ENCODE measurements at places on chromosomes 5 and 9. TPM values are rescaled to one million over a fixed set of nuclear protein-coding genes. Genes with fewer than 3 reads are reported as not detected.
A peak's percentile ranks its signal among the peaks of the same experiment; 100 is the strongest.

The ARL14EPL gene
- not detected for total RNA-seq

The HNRNPK gene
- total RNA-seq, result 533 TPM

The C7 gene
- not detected for total RNA-seq

The LRRC19 gene
- not detected for total RNA-seq

The LRRC70 gene
- 0.14 TPM for total RNA-seq

The FIBCD1 gene
- total RNA-seq, result 8.0 TPM

DNA sequence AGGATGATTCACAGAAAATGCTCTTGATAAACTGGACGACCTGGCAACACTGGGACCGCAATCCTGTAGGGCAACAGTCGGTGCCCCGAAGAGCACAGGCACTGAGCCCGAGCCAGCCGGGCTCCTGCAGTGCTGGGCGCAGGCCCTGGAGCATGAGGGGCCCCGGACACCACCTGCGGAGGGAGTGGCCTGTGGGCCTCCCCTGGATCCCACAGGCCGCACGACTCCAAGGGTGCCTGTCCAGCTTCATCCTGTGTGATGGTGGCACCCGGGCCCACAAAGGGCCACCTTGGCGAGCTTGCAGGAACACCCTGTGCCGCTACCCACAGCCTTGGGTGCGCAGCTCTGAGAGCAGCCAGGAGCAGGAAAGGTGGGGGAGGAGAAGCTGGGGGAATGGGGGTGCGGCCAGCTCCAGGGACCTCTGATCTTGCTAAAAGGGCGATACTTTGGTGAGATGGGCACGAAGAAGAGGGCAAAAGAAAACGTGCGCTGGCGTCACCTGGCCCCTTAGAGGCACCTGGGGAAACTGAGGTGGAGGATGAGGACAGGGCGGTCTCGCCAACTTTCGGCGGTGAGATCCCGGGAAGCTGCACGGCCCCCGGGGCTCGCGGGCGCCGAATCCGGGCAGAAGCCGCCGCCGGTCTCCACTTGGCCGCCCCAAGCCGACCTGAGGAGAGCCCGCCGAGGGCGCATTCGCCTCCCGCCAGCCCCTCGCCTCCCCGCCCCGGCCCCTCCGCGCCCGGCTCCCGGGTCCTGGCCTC lies 722 bp downstream of the TBC1D9B start:
- no peak for DNase-seq

DNA sequence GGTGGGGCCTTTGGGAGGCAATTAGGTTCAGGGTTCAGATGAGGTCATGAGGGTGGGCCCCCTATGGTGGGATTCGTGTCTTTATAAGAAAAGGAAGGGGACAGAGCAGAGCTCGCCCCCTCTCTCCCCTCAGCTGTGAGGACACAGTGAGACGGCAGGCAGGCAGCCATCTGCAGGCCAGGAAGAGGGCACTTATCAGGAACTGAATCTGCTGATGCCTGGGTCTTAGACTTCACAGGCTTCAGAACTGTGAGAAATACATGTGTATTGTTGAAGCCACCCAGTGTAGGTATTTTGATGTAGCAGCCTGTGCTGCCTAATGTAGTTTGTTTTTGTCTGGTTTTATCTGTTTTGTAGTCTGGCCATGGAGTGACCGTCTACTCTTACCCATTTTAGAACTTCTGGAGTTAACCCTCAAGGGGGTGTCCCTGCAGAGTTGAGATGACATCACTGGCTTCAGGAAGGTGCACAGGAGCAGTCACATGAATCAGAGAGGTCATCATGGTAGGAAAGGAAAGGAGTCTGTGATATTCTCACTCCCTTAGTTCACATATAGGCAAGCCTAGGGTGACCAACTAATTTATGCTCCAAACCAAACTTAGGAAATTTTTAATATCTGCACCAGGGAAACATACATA lies 71.0 kb downstream of the LRRC70 start:
- no peak for DNase-seq

DNA sequence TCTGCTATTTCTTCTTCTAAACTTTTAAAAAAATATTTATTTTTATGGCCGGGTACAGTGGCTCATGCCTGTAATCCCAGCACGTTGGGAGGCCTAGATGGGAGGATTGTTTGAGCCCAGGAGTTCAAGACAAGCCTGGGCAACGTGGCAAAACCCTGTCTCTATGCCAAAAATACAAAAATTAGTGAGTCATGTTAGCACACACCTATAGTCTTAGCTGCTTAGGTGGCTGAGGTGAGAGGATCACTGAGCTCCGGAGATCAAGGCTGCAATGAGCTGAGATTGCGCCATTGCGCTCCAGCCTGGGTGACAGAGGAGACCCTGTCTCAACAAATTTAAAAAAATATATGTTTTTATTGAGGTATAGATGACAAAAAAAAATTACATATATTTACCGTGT lies 5.6 kb downstream of the AP3S1 start:
- DNase-seq, result no peak

DNA sequence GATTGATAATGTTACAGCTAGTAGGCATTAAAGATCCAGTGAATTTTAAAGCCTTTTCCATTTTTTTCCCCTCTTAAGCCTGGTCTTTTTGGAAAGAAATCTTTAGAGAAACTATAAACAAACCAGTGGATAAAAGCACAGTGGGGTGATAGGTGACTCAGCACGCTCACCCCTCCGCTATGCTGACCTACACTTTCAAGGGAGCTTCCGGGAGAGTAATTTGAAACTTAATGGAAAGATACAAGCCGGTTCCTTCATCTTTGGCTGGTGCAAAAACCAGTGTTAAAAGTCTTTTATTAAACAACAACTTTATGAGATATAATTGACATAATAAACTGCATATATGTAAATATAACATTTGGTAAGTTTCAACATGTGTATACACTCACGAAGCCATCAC lies 27.0 kb upstream of the ALDOB start:
- DNase-seq, result peak; percentile 68

- DNase-seq, result no peak
Measured at GRCh38 chr9:105432247-105432842, 15.5 kb upstream of the FSD1L start.

DNA sequence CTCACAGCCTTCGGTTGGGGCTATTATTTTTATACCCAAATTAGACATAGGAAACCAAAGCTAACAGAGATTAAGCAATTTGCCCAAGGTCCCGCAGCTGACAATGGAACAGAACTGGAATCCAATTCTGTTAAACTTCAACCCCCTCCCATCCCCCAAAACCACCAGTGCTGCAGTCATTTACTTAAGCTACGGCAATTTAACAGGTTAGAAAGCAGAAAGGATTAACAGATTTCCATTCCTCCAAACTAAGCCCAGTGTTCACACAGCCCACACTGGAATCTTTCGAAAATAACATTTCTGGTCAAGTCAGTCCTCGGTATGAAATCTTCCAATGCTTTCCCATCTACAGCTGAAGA lies 1023.1 kb upstream of the DMAC1 start:
- DNase-seq, result no peak

DNA sequence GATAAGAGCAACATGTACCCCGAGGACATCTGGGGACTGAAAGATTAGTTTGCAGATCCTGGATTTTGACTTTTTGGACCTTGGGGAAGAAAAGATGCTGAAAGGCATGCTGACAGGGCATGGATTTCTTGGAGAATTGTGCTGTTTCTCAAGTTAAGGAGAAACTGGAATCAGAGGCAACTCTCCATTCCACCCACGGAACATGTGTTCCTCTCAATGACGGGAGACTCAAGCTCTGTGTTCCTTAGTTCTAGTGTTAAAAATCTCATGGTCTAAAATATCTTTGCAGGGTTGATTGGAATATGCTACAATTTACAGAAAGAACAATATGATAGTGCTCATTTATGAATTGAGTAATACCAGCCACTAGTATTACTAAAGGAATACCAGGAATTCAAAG lies 34.4 kb upstream of the CDH12 start:
- no peak for DNase-seq

DNA sequence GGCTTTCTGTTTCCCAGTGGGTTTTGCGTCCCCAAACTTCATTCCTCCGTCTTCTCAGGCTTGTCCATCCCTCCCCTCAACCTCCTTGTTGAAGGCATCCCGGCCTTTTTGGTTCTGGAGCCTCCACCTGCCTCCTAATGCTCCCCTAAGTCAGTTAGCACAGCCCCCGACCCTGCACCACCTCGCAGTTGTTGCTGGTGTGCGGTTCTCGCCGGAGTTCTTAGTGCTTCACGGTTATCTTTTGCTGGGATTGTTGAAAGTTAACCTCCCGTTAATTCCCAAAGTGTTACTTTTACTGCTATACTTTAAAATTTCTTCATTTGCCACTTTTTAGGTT lies 447 bp downstream of the UBLCP1 start:
- DNase-seq, result no peak
